ENCODE measurements at places on chromosomes 6 and 20.
A peak's percentile ranks its signal among the peaks of the same experiment; 100 is the strongest.

DNA sequence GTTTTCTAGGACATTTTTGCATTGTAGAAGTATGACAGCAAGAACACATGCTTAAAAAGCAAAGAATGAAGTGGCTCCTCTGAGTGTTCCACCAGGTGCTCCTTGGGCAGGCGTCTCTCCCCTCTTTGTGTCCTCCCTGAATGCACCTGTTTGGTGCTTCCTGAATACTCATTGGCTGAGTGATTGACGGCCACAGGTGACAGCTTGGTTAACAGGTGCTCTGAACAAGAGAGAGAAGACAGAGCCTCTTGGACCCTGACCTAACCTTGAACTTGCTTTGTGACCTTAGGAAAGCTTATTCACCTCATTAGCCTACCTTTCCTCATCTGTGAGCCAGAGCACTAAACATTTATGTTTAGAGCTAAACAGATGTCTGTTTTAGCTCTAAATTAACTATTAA, 93.7 kb downstream of the TULP4 start:
- no peak for DNase-seq

GRCh38 chr20:4026093-4026601, 10.8 kb upstream of the RNF24 start:
- no peak for DNase-seq

GRCh38 chr6:4614637-4615036, 161.6 kb upstream of the CDYL start:
- DNase-seq: no peak

- DNase-seq: no peak
Observed at GRCh38 chr6:5205035-5205507, 55.7 kb downstream of the LYRM4 start.

DNA sequence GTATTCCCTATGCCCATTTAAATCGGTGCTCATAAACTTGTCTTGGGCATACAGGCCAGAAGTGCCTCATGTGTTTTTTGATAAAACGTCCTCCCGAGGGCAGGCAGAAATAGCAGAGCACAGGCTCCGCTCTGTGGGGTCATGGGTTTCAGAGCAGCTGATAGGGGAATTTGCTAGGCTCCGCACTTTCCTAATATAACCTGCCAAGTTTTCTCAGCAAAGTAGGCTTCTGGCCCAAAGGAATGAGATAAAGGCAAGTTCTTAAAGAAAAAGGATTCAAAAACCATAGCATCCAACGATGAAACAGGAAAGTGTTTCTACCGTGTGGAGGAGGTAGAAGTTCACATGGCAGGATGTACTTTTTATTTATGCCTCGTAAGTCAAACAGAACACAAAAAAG, 69.8 kb upstream of the RALGAPA2 start:
- no peak for DNase-seq

- no peak for DNase-seq
Observed at GRCh38 chr6:84260196-84260595, 32.8 kb upstream of the CEP162 start.

DNA sequence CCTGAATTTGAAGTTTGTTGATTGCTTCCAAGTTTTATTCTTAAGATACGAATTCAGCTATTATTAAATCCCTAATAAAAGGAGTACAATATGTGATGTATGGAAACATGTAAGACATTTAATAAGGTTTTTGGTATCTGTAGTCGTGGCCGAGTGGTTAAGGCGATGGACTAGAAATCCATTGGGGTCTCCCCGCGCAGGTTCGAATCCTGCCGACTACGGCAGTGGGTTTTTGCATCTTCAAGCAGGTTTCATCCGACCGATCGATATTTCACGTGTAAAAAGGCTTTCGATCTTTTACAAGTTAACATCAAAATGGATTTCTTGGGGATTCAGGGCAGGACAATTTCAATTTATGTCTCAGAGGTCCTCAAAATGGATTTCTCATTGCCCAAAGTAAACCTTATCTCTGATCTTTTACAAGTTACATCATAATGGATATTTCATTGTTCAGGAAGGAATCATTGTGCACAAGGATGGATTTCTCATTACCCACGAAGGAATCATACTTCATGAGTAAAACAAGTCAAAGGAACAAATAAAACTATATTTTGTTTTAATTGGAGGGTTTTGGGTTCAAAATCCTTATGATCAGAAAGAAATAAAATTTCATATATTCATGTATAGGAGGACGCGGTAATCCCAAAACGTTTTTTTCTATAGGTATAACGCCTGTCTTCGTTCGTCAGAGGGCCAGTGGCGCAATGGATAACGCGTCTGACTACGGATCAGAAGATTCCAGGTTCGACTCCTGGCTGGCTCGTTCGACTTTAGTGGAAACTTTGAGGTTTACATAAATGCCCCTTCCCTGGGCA, 37.3 kb upstream of the BTN3A2 start:
- peak; percentile 41 for DNase-seq

GRCh38 chr20:25247518-25247955, 348 bp upstream of the PYGB start:
- DNase-seq: no peak

- no peak for DNase-seq
Observed at GRCh38 chr20:5141615-5142014, 14.8 kb downstream of the CDS2 start.

DNA sequence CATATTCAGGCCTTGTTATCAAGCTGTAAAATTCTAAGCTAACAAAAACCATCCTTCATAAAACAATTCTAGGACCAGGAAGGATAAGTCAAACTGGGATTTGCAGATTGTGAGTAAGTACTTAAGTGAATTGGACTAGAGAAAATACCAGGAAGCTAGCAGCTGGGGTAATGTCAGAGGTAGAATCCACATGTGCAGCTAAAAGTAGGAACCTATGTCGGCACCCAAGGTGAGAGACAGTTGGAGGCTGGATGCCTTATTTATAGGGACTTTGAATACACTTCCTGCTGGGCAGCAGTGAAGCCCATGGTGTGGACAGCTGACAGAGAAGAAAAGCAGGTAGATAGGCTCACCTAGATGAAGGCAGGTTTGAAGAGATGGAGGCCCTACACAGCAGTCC, 127.3 kb downstream of the FLRT3 start:
- DNase-seq: no peak

DNA sequence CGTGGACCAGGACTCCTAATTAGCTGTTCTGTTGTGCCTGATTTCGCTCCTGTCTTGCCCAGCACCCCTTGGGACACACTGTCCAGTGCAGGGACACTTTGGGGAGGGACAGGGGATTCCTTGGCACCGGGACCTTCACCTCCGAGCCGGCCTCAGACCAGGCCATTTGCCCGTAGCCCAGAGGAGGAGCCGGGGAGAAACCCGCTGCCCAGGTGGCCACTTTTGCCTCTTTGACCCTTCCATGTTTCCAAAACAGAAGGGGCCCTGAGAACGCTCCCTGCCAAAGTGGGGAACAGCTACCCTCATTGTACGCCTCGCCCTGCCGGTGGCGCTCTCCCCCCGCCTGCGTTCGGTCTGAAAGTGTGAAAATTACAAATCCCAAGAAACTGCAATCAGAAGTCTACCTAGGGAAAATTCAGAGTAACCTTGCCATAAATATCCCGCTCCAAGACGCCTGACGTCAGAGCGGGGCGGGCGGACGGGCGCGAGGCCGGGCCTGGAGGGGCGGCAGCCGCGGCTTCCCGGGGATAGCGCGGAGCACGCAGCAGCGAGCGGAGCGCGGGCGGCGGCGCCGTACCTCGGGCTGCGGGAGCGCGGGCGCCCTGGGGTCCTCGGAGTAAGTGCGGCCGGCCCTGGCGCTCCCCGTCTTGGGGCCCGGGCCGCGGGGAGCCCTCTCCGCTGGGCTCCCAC, at the start of gene DAAM2:
Gene DAAM2 (plus strand): TSS at position 527 of the 690 bp plus-strand sequence. CDS start 63,927 bp downstream, outside the sequence.
- no peak for DNase-seq

- no peak for DNase-seq
Observed at GRCh38 chr6:167127785-167128531, 5.1 kb downstream of the CCR6 start.

GRCh38 chr20:44587035-44587980, 4.9 kb downstream of the PKIG start:
- no peak for DNase-seq

DNA sequence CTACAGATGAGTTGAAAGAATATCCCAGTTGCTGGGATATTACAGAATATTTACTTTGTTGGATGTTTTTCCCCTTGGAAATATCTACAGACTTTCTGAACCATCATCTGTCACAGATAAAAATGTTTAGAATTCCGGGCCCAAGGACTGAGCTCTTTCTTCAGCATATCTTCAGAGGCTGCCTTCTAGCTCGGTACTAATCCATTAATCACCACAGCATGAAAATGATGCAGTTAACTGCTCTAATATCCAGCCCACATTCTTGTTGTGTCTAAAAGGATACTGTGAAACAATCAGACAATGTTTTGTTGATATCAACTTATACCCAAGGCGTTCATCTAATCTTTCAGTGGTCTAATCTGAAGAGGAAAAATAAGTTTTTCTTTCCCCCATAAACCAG, 247.4 kb downstream of the TBC1D32 start:
- no peak for DNase-seq

GRCh38 chr6:37779111-37779800, 40.3 kb upstream of the ZFAND3 start:
- DNase-seq: no peak

- DNase-seq: no peak
Observed at GRCh38 chr6:157172231-157172701, 151.1 kb downstream of the TMEM242 start.

DNA sequence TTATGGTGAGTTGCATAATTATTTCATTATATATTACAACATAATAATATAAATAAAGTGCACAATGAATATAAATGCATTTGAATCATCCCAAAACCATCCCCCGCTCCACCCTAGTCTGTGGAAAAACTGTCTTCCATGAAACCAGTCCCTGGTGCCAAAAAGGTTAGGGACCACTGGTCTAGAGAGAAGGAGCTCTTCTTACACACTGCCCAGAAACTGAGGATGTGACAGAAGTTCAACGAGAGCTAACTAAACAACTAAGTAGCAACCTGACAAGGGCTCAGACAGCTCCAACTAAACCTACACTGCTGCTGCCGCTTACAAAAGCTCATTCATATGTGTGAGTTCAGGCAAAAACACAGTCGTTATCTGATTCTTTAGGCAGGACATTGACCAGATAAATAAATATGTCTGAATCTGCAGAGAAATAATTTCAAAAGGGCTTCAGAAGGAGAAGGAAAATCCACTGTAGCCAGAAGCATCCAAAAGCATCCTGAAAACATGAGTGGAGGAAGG, 125.9 kb downstream of the ATXN1 start:
- no peak for DNase-seq

GRCh38 chr6:44180886-44181285, 22.3 kb downstream of the CAPN11 start:
- DNase-seq: no peak

DNA sequence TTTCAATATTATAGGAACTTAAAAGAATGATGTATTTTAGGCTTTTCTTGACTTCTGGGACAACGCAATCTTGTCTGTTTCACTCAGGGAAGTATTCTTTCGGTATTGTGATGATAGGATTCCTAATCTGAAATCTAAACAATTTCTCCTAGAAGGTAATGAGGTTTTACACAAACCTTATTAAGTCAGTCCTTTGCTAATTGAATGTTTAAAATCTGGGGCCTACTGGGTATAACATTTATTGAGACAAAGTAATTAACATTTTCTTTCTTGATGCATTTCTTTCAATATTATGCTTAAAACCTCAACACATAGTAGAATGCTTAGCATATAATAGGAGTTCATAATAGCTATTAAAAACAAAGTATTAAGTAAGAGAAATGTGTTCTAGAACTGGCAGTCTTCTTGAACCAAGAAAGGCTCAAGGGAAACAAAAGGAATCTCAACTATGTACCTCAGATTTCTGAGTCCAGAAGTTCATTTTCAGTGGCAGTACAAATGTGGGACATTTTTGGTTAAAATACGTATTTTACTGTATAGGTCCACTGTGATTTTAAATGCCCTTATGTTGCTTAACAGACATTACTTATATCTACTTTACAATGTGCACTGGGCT, 121.4 kb upstream of the BMP2 start:
- DNase-seq: no peak

GRCh38 chr6:166655713-166656229, 28.7 kb upstream of the RPS6KA2 start:
- DNase-seq: no peak

DNA sequence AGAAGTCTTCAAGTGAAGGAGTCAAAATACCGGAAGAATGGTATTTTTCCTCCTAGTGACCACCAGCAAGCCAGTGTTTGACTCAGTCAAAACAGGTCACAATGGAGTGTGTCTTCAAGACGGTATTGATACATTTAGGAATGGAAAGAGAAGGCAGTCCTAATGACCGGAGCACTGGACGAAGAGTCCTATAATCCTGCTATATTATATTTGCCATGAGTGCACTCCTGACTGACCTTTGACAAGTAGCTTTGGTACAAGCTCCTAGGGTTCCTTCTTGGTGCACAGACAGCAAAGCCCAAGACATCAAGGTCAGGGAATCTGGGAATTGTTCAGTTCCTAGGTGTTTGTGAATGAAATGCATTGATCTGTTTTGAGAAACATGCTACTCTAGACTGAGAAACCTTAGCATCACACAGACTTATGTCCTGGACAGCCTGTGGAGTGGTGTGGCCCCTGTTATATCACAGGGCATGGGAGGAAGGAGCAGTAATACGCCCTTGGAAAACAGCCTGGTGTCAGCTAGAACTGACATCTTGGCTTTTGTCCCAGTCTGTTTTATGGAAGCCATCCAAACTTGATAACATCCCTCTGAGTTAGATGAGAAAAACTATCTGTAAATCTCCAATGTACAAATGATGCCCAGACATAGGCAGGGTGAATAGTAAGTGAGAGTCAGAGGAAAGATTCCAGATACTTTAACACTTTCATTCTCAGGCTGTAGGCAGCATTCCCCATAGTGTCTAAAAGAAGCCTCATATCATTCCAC, 18.5 kb downstream of the NOX3 start:
- DNase-seq: no peak

DNA sequence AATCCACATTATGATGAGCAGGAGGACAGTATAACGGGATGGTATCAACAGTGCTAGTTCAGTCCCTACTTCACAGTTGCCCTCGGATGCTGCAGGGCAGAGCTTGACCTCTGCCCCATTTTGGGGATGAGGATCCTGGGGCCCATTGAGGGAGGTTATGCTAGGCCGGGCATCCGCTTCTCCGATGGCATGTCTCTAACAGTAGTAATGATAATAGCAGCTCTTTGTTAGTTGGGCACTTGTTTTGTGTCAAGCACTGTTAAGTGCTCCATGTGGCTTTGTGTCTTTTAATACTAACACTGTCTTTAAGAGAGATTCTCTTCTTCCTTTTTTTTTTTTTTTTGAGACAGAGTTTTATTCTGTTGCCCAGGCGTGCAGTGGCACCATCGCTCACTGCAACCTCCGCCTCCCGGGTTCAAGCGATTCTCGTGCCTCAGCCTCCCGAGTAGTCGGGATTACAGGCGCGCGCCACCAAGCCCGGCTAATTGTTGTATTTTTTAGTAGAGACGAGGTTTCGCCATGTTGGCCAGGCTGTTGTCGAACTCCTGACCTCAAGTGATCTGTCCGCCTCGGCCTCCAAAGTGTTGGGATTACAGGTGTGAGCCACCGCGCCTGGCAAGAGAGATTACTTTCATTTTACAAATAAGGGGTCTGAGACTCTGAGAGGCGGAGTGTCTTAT, 1.1 kb downstream of the MAPRE1 start:
- no peak for DNase-seq

GRCh38 chr6:116196841-116197240, 57.0 kb downstream of the TSPYL4 start:
- DNase-seq: no peak

All from stimulated activated CD4-positive, alpha-beta T cell treated with anti-CD3 and anti-CD28 coated beads, Interleukin-15, amount 100 ng/mL, for 1 hour (primary cell).